ENCODE measurements at places on chromosomes 2 and 18.

DNA sequence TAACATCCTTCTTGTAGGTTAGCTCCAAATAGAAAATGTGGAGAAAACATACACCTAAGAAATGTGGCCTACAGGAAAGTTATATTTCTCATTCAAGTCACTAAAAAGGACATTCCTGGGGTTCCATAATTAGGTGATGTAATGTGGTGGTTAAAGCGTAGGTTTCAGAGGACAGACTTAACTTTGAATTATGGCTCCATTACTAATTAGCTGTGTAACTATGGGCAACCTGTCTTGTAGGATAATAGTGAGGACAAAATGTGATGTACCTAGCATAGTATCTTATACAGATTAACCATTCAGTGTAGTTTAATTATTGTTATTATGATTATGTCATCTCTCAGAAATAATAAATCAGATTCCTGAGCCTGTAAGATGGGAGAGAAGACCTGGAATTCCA, 602.5 kb downstream of the TSN start:
- DNase-seq, result no peak

- no peak for DNase-seq
These were observed 62.8 kb upstream of the RNF152 start for GRCh38 chr18:61955644-61956043.

DNA sequence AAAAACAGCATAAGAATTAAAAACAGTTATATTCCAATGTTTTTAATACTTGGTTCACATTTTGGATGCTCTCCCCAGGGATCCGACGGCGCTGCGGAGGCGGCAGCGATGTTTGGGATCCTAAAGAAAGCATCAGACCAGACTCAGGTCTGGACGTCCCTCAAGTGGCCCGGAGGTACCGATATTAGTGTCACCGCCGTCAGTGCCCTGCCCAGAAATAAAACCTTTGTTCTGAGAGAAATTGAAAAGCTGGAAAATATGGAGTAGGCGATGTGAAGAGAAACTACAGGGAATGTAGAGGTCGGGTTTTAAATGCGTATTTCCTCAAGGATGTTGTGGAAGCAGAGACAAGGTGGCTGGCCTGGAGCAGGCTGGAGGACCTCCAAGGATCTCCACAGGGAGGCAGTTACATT, 683 bp upstream of the TBC1D8 start:
- DNase-seq, result no peak

DNA sequence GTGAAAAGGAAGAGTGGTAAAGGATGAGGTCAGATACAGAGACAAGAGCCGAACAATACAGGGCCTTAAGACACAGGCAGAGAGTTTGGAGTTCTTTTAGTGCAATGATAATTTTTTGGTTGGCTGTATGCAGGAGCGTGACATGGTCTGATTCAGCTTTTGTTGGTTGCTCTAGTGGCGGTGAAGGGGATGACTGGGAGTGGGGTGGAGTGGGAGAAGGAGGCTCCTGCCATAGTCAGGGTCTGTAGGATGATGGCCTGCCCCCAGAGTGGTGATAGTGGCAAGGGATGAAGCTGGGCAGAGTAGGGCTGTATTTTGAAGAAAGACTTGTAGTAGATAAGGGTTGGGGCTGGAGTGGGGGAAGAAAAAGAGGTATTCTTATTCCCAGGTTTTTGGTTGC, 306.6 kb upstream of the VWC2L start:
- no peak for DNase-seq

DNA sequence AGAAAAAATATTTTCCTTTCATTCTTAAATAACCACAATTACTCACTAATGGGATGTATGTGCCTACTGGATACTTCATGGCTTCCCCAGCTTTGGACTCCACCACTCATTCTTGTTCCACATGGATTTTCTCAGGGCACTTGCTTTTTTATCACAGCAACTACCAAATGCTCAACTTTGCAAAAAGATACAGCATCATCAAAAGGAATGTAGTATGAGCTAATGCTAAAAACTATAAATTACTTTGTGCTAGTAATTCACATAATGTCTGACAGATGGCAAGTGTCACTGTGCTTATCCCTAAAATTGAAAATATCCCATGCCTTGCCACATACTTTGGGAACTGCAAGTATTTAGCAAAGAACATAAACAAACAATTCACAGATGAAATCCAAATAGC, 130.4 kb upstream of the ZFP36L2 start:
- no peak for DNase-seq

- DNase-seq, result no peak
These were observed 271.1 kb upstream of the VWC2L start for GRCh38 chr2:214139630-214140284.

- DNase-seq, result no peak
These were observed 148.4 kb downstream of the SH3RF3 start for GRCh38 chr2:109277406-109277805.

GRCh38 chr2:35365859-35366258, 989.7 kb upstream of the CRIM1 start:
- DNase-seq, result no peak

GRCh38 chr2:82289446-82289845, 1984.9 kb upstream of the LRRTM1 start:
- DNase-seq, result no peak

DNA sequence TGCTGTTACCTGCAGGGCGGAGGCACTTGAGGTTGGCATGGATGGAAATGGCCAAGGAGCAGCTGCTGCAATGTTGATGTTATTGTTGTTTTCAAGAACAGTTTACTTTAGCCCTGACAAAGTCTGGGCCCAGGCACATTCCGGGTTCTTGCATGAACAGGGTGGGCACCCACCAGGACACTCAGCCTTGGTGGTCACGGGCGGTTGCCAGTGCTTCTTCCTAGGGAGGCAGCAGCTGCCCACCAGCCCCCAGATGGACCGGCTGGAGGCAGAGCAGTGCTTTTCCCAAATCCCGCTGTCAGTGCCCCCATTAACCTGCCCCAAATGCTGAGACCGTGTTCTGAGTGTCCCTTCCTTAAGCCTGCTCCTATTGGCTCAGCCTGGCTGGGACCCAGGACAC, 38.5 kb upstream of the B3GNT7 start:
- no peak for DNase-seq

GRCh38 chr2:29270701-29271121, 155.5 kb downstream of the CLIP4 start:
- DNase-seq, result no peak

GRCh38 chr2:66437691-66438497, 3.0 kb downstream of the MEIS1 start:
- DNase-seq, result no peak

GRCh38 chr2:101854877-101855276, 136.9 kb upstream of the IL1R2 start:
- no peak for DNase-seq

- no peak for DNase-seq
These were observed 84.0 kb upstream of the DSEL start for GRCh38 chr18:67600181-67601180.

DNA sequence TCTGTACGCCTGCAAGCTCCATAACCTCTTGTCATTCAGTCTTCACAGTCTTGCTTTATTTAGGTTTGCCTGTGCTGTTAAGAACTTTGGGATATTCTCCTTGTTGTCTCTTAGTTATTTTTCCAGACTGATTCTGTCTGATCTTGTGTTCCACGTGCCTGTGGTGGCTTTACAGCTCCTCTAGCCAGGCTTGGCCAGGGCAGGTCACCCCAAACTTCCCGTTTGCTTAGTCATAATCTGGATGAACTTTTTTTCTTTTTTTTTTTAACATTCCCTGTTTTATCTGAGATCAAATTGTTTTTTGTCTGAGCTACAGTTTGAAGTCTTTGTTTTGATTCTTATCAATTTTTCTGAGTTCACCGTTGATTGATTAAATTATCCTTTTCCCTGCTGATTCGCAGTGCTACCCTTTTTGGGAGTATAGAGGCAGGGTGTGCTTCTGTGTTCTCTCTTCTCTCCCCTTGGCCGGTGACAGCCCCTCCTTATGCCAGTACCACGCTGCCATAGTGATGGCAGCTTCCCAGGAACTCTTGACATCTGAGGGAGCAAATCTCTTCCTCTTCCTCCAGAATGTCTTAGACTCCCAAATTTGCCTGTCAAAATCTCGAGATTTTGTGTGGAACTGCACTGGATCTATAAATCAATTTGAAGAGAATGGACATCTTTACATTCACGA, 2.5 kb downstream of the SP100 start:
- no peak for DNase-seq

DNA sequence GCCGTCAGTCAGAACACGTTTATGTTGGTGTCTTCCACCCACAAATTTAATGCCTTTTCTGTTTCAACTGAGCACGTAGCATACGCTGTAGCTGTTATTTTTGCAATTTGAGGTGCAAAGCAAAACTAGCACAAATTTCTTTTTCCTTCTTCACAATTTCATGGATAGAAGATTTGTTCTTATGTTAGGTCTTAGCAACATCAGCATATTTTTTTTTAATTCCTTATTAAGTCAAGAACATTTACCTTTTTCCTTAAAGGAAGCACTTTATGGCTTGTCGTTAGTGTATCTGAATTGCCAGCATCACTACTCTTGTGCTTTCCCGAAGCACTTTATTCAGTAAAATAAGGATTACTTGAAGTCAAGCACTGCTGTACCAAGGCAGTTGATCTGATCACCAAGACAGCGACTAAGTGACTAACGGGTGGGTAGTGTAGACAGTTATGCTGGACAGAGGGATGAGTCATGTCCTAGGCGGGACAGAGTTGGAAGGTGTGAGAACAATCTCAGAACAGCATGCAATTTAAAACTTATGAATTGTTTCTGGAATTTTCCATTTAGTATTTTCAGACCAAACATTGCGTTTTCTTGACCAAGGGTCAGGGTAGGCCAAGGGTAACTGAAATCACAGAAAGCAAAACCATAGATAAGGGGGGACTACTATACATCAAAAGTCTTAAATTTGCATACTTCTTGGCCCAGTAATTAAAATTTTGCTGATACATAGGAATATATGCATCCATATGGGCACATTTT, 13.3 kb downstream of the BABAM2 start:
- no peak for DNase-seq

DNA sequence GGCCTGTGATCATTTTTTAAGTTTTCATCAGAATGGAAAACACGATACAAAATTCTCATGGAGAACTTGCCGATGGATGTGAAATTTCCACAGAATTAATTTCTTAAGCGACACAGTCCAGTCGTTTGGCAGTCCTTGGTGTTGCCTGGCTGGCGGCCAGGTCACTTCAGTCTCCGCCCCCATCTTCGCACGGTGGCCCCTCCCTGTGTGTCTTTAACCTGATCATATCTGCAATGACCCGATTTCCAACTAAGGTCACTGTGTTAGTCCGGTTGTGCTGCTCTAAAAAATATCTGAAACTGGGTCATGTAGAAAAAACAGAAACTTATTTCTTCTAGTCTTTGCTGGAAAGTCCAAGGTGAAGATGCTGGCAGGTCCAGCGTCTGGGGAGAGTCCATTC, 44.5 kb upstream of the COPS8 start:
- no peak for DNase-seq

DNA sequence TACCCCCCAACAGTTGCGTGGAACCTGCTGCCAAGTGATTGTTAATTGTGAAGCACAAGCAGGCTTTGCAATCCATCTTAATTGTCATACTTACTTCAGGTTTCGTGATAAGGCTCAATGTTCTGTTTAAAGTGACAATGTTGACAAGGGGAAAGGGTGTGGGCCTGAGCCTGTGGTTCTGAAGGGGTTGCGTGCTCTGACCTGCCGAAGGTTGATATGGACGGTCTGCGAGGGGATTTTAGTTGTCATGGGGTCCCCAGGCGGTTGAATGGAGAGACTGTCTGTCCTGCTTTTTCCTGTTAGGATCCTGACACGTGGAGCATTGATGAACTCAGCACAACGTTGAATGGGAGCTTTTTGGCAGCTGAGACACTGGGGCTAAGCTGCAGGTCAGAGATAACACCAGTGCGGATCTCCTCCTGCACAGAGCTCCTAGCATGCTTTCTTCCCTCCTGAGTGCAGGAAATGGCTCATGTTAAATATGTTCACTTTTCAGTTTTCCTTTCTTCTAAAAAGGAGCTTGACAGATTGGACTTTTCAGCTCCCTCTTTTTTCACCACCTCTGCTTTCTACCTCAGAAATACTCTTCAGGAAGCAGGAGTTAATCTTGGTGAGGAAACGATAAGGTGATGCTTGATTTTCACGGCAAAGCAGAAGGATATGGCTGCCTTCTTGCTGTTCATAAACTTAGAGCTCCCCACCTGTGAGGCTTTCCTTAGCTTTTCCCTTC, 62.9 kb upstream of the ZEB2 start:
- DNase-seq, result no peak

GRCh38 chr2:32614084-32614483, 13.8 kb upstream of the TTC27 start:
- DNase-seq, result no peak

DNA sequence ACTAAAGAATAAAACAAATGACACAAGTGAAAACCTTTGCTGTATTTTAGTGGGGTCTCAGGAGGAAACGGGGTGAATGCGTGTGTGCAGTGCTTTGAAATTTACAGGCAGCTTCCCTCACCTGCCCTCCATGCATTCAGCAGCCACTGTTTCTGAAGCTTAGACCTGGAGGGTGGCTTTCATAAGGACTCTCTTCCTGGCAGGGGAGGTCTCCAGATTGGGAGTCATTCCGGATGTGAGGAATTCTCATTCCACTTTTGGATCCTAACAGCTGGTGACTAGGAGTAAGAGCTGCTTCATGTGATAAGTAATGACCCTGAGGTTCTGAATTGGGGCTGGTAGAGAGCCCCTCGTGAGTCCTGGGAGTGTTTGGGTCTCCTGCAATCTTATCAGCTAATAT, 192.5 kb downstream of the SH3BP4 start:
- no peak for DNase-seq

DNA sequence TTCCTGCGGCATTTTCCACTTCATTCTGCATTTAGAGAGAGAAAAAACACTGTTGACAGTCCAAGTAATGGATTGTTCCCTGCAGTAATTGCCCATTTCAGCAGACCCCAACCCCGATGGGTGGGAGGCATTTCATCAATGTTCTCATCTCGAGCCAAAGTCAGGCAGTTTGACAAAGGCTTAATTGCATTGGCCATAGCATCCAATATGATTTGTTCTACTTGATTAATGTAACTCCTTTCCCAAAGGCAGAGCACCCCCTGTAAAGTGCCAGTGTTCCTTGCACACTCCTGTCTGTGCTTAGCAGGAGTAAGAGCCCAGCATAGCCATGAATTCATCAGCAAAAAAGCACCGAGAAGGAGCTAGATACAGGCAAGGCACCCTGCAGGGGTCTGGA, 174.4 kb downstream of the SEPTIN10 start:
- no peak for DNase-seq

- no peak for DNase-seq
These were observed 75.6 kb upstream of the TTC39C start for GRCh38 chr18:23938901-23939341.

DNA sequence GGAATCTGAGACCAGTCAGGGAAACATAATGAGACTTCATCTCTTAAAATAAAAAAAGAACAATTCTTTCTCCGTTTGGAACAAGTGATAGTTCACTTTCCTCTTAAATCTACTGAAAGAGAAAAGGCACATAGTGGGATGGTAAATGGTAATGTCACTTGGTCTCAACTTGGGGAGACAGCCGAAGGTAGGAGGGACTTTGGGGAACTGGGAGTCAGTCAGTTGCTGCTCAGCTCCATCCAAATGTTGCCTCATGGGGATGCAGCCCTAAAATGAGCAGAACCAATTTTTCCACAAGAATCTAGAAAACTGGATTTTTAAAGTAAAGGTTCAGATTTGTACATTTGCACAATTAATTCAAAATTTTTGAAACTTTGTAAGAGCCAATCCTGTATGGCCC, 19.2 kb downstream of the RASGRP3 start:
- DNase-seq, result no peak

- DNase-seq, result no peak
These were observed 688.8 kb upstream of the PIK3C3 start for GRCh38 chr18:41266204-41266603.

- DNase-seq, result no peak
These were observed 45.8 kb downstream of the ANO7 start for GRCh38 chr2:241234066-241234790.

Data from activated naive CD8-positive, alpha-beta T cell treated with anti-CD3 and anti-CD28 coated beads, Interleukin-2, amount 10 ng/mL, durations not matched to agents 7 days and 5 days (primary cell).